Stimulated activated effector memory CD8-positive, alpha-beta T cell treated with anti-CD3 and anti-CD28 coated beads, Interleukin-12 subunit alpha, Interleukin-12 subunit beta, amount 100 ng/mL, for 72 hours (primary cell): ENCODE measurements at places on chromosomes 7 and 10.
A peak's percentile ranks its signal among the peaks of the same experiment; 100 is the strongest.

- no peak for DNase-seq
These were observed 161.0 kb downstream of the WDR37 start for GRCh38 chr10:1217237-1217587.

DNA sequence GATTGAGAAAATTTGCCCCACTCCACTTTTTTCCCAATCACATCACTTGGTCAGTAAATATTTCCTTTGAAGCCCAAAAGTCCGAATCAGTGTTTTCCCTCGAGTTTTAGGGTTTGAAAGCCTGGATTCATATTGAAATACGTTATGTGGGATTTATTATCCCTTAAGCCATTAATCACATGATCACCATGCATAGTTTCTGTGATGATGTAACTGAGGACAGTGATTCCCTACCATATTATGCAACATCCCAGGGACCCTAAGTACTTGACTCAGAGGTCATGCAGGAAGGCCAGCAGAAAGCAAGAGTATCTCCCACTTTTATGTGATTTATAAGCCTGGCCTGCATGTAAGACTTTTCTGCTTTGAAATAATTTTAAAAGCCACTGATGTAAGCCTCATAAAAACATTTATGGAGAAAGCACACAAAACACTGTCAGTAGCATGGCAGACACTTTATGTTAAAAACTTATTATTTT, 630.6 kb upstream of the ZWINT start:
- no peak for DNase-seq

GRCh38 chr7:134899729-134900128, 86.6 kb upstream of the AGBL3 start:
- no peak for DNase-seq

DNA sequence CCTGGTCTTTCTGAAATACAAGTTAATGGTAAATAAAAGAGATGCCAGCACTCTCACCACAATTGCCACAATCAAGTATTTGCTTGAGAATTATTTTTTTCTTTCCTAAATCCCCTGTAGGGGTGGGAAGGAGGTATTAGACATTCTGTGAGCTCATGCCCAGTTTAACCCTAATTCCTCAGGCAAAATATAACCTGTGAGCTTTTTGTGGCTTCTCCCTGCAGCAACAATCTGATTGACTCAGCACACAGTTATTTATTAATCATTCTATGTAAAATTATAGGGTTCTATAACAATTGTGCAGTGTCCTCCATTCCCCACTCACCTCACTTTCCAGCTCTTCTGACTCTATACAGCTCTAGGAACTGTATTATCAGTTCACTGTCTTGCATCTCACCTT, 66.3 kb downstream of the GLI3 start:
- DNase-seq = no peak

DNA sequence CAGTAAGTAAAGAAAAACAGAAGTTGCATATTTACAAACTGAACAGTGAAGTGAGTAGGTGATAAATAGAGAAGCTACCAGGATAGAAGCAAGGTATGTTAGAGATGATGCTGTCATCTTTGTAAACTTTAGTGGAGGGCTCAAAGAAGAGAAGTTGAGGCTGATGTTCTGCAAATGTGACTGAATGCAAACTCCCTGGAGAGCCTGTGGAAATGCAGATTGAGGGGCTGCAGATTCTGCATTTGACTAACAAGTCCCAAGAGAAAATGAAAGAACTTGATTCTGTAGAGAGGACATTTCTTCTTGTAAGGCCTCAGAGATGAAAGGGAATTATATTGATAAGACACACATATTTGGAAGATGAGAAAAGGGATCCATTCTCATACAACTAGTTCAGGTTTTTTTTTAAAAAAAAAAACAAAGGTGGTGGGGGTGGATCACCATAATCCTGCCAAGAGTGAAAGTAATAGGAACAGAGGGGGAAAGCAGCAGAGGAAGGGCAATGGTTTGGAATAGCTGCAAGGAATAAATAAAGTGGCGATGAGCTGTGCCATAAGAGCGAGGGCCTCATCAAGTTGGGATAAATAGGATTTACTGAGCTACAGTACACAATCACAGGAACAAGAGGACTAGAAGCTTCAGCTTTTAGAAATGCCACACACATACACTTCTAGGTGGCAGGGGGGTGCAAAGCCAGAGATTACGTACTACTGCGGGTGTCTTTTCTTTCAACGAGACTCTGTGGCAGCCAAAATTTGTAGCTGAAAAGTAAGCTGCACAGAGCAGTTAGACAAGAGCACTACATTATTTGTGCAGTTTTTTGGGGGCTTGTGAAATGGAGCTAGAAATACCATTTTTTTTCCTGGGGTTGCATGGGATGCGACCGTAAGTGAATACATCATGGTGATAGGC, 778.5 kb downstream of the NRG3 start:
- DNase-seq = no peak

- DNase-seq = peak; percentile 87
These were observed at the start of gene BCAP29 for GRCh38 chr7:107579885-107580715. TSS of gene BCAP29 (plus strand) at chr7:107580246. CDS start at chr7:107580773, 527 bp downstream.
